ENCODE measurements at places on chromosomes 11 and 22.
A peak's percentile ranks its signal among the peaks of the same experiment; 100 is the strongest.

DNA sequence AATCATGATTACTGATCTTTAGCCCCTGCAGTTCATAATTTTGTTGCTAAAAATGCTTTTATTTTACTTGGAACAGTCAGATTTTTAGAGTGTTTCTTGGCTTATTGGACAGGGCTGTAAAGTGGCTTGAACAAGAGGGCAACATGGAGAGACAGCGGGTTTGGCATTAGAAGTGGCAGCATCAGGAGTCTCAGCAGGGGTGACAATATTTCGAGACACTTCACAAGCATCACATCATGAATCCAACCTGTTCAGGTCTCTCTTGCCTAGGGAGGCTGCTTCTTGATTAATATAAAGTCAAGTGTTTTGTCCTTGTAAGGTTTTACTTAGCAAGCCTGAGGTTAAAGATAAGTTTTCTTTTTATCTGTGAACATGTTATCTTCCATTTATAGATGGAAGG lies 2249.5 kb downstream of the LRRC4C start:
- DNase-seq, result no peak

DNA sequence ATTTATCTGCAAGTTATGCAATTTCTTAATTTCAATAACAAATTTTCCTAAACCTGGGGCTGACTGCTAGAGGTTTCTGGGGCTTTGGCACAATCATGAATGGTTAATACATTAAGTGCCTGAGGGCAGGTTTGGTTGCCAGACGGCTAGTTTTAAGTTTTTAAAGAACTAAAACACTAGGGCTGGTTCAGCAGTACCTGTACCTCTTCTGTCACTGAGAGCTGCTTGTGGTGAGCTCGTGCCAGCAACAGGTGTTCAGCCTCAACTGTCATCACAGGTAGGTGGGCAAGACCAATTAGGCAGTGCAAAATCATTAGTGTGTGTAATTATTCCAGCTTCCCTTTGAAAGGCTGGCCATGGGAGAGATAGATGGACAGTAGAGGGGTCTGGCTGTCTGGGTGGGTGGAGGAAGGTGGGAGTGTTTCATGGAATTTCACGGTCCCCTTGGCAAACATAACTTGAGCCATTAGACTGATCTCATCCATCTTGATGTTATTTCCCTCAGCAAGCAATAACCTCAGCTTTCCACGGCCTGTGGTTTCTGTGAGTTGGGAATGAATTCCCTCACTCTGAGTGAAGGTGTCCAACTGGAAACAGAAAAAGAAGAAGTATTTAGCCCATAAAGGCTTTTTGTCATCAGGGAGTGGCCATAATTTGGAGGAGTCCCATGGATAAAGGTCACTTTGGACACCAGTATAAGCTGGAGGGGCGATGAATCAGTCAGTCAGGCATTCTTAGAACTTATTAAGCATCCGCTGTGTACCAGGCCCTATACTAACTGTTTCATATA lies 114.8 kb downstream of the SNX19 start:
- no peak for DNase-seq

DNA sequence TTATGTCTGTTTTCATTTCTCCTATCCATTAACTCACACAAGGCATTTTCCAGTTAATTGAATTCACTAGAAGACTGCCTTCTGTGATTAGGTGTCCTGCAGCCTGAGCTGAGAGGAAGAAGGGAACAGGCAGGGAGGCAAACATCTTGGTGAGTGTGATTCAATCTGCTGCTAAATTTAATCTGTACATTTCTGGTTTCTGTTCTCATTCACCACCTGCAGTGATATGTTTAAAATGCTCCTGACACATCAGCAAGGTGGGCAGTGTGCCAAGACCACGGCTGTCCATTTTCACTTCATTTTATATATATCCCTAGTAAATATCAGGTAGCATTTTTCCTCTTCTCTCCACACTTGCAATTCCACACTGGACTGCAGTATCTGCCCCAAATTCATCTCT lies 416.5 kb downstream of the TMEM135 start:
- DNase-seq, result no peak

GRCh38 chr11:45104790-45105084 lies 41.7 kb upstream of the PRDM11 start:
- no peak for DNase-seq

DNA sequence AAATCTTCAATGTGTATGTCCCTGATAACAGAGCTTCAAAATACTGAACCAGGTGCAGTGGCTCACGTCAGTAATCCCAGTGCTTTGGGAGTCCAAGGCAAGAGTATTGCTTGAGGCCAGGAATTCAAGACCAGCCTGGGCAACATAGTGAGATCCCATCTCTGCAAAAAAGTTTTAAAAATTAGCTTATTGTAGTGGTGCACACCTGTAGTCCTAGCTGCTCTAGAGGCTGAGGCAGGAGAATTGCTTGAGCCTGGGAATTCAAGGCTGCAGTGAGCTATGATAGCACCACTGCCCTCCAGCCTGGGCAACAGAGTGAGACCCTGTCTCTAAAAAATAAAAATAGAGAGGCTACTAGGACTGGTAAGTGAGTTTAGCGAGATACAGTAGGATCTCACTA lies 84.0 kb downstream of the PACS1 start:
- no peak for DNase-seq

DNA sequence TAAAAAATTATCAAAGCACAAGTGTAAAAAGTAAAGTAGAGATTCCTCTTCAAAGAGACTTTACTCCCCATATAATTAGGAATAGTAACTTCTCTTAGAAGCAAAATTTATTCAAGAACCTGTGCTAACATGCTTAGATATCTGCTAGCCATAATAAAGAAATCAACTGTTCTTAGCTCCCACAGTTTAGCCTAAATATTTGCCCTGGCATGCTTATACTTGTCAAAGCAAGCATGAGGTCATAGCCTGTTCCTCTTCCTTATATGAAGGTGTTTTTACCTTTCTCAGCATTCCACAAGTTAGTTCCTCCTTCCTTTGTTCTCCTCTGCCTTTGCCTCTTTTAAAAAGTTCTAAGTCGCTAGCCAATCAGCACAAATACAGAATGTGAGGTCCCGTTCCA lies 30.3 kb downstream of the RIC3 start:
- no peak for DNase-seq

DNA sequence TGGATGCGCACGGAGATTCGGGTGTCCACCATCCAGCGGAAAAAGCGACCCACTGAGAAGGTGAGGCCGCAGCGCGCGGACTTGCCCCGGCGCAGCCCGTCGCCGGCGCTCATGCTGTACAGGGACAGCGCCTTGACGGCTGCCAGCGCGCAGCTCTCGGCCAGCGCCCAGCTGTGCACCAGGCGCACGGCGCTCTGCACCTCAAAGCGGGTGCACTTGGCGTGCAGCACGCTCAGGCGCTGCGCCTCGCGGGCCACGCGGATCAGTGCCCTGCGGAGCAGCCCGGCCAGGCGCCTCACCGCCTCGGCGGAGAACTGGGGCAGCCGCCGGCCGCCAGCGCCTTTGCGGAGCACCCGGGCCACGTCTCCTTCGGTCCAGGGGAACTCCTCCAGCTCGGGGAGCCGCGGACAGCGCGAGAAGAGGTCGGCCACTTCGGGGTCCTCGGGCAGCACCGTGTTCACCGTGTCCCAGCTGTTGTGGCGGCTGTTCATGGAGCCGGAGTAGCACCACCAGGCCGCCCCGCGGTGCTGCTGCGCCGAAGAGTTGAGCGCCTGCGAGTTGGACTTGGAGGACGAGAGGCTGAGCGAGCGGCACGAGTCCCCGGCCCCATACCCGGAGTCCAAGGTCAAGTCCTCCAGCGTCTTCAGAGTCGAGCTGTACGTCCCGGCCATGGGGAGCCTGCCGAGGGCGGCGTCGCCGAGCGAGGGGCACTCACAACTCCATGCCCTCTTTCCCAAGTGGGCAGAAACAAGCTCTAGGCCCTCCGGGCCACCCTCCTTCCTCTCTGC lies 703 bp downstream of the ABTB2 start:
- peak; percentile 40 for DNase-seq

DNA sequence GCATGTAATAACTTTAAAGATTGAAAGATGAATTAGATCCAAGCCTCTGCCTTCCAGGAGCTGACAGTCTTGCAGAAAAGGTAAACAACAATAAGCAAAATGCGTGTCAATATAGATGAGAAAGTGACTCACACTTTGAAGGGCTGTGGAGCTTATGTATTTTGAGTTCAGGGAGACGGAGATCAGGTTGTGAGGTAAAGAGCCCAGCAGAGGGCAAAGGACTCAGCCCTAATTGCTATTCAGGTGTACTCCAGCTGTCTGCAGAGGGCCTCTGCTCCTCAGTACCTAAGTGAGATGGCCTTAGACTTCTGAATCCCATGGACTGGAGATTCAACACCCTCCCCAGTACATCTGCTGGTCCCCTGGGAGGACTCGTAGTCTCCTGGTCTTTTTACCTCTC lies 22.9 kb upstream of the CTR9 start:
- DNase-seq, result no peak

DNA sequence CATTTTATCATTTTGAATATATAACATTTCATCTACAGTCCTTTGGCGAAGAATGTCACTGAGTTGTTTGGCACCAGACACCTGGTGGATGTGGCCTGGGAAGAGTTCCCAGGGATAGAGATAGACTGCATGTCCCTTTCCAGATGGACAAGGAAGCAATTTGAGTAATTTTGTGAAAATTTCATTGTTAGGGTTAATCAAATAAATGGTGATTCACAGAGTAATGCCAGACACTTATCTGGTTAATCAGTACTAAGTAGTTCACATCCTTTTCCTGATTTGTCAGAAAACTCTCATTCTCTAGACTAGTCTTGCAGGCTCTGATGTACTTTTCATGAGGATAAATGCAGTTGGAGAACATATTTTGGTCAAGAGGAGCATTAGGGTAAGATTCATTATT lies 41.6 kb downstream of the NAALAD2 start:
- no peak for DNase-seq

- no peak for DNase-seq
These were observed 28.8 kb downstream of the ZNF70 start for GRCh38 chr22:23722160-23722559.

DNA sequence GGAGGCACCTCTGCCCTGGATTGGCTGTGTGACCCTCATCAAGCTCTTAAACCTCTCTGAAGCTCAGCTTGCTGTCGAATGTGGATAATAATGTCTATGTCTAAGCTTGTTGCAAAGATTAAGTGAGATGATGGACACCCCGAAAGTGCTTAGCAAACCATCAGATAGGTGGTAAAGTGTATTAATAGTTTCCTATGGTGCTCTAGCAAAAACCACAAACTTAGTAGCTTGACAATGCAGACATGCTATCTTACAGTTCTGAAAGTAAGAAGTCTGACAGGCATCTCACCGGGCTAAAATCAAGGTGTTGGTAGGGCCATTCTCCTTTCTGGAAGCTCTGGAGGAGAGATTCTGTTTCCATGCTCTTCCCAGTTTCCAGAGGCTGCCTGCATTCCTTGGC lies 106.5 kb upstream of the CSNK2A3 start:
- DNase-seq, result no peak

DNA sequence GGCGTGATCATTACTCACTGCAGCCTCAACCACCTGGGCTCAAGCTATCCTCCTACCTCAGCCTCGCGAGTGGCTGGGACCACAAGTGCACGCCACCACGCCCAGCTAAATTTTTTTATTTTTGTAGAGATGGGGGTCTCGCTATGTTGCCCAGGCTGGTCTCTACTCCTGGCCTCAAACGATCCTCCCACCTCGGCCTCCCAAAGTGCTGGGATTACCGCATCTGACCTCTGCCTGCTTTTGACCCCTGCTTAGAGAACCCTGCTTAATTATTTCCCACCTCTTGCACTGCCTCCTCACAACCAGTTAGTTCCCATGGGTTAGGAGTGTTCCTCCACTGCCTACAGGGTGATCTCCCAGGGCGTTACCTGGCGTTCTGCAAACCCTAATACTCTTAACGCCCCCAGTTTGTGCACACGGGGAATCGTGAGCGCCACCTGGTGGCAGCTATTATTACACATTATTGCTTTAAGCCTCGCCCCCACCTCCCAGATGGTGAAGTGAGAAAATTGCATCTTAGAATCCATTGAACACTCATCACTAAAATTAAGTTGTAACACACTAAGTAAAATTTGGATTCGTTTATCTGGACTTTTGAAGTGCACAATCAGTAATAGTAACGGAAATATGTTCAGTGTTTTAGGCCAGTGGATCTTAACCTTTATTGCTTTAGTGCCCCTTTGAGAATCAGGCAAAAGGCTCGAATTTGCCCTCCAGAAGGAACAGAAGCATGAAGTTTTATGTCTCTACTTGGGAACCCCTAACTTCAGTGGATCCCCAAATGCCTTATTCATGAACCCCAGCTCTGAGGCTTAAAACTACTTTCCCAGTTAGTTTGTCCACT lies 61.4 kb upstream of the ASPHD2 start:
- DNase-seq, result peak; percentile 51

- peak; percentile 4 for DNase-seq
These were observed 1.5 kb downstream of the GALNT18 start for GRCh38 chr11:11620173-11620920.

GRCh38 chr11:2444821-2445745 lies at the start of gene KCNQ1:
Gene KCNQ1, plus strand, starts transcription at chr11:2445008. Its CDS starts 91 bp downstream, at chr11:2445099.
- DNase-seq, result no peak

GRCh38 chr11:441043-441417 lies 781 bp downstream of the ANO9 start:
- no peak for DNase-seq

GRCh38 chr11:27456140-27456794 lies 16.3 kb downstream of the LGR4 start:
- no peak for DNase-seq

Data from stimulated activated CD4-positive, alpha-beta T cell treated with anti-CD3 and anti-CD28 coated beads, TNF-alpha, amount 100 ng/mL, for 48 hours (primary cell).